Naive thymus-derived CD4-positive, alpha-beta T cell (primary cell): ENCODE measurements at places on chromosomes 2 and 18. TPM values are rescaled to one million over a fixed set of nuclear protein-coding genes. Genes with fewer than 3 reads are reported as not detected.

SERPINB13 gene
- not detected for polyA plus RNA-seq

PLCD4 gene
- 0.15 TPM for polyA plus RNA-seq

GRCh38 chr18:74692367-74693013 is 94.8 kb downstream of the ZNF407 start:
- H3K4me3 ChIP-seq: no peak overlapping the region
- no peaks in the 10 kb centered on the region for H3K36me3 ChIP-seq
- no peak for DNase-seq
- H3K27me3 ChIP-seq: no peaks in the 10 kb centered on the region

PEX13 gene
- polyA plus RNA-seq: 15.8 TPM

ST8SIA5 gene
- polyA plus RNA-seq: not detected

DNA sequence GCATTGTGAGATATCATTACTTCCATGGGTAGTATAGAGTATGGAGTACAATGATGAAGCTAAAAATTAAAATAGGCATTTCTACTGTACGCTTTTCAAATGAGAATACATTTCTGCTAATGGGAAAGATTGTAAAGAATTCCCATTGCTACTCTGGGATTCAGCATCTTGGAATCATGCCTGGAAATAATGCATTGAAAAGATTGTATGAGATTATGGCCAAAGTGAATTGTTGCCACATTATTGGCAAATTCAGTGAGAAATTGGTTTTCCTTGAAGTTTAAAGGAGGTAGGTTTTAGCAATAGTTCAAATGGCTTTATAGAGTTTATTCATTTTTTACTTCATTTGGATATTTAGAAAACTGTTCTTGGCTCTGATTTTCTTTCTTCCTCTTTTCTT is 157.9 kb downstream of the GULP1 start:
- no peaks in the 10 kb centered on the region for H3K27me3 ChIP-seq
- H3K27ac ChIP-seq: no peak overlapping the region
- DNase-seq: no peak
- H3K36me3 ChIP-seq: no peaks in the 10 kb centered on the region
- no peaks in the 10 kb centered on the region for H3K4me1 ChIP-seq
- H3K4me3 ChIP-seq: no peak overlapping the region

DNA sequence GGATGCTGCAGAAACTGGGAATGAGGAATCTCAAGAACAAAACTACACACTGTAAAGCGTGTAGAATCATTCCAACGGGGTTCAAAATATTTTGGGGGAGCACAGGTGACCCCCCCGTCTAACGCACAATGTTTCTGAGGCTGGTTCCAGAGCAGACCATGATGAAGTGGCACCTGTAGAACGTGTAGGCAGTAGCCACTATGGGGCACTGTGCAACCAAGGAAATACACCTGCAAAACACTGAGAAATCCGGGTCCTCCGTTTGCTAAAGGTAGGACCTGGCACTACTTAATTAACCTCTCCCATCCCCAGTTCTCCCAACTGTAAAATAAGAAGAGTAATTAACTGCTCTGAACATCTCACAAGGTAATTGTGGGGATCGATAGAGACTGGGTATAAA is 22.6 kb downstream of the ST6GAL2 start:
- H3K27ac ChIP-seq: no peak overlapping the region
- no peak for DNase-seq
- no peak overlapping the region for H3K4me3 ChIP-seq
- H3K36me3 ChIP-seq: no peaks in the 10 kb centered on the region

DNA sequence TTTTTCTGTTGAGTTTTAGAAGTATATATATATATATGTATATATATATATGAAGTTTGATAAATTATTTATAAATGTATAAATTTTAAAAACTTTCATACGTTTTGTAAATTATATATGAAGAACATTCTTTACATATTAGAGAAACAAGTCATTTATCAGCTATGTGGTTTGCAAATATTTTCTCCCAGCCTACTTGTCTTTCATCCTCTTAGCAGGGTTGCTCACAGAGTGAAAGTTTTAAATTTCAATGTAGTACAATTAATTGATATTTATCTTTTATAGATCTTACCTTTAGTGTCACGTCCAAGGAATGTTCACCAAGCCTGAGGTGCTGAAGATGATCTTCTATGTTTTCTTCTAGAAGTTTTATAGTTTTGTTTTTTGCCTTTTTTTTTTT is 78.3 kb upstream of the HS6ST1 start:
- no peak overlapping the region for H3K4me3 ChIP-seq
- H3K27ac ChIP-seq: no peak overlapping the region
- H3K27me3 ChIP-seq: no peaks in the 10 kb centered on the region
- no peaks in the 10 kb centered on the region for H3K4me1 ChIP-seq
- H3K36me3 ChIP-seq: no peaks in the 10 kb centered on the region
- no peak for DNase-seq

DNA sequence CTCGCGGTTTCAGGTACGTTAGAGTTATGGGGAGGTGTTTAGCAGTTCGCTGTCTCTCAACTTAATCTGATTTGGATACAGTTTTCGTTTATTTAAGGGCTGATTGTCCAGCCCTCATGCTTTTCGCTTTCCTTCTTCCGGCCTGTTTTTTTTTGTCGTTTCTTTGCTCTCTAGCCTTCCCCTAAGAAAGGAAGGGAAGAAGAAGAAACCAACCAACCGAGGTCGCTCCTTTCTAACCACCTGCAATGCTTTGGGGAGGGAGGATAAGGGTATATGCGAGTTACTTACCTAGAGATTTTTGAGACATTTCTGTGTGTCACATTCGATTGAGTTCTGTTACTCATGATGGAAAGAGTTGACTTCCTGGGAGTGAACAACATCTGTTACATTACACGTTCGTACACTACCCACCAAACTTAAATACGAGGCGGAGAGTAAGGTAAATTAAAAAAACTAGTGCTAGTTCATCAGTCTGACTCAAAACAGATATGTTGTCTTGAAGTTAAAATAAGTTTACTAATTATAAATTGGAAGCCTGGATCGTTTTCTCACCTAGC is 918 bp downstream of the EIF5B start:
- peak overlapping the region; percentile 78 for H3K27ac ChIP-seq
- DNase-seq: no peak
- no peaks in the 10 kb centered on the region for H3K27me3 ChIP-seq
- peaks cover 20% of the 10 kb centered on the region for H3K4me1 ChIP-seq
- H3K4me3 ChIP-seq: peak overlapping the region; percentile 85

DNA sequence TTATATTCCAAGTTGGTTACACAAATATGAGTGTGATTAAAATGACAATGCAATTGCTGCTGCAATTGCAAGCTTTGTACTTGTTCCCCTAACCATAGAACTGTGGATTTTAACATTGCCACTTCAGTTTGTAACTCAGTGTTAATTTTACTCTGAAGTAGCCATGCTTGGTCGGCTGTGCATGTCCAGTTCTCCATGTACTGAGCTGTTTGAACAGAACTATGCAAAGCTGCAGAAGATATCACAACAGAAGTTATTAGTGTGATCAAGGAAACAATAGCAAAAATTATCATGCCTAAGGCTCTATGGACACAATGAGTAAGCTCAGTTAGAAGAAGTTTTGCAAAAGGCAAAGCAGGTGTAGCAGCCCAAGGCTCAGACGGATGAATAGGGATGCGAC is 45.3 kb downstream of the CXCR4 start:
- H3K4me1 ChIP-seq: no peaks in the 10 kb centered on the region
- no peak overlapping the region for H3K27ac ChIP-seq
- no peak overlapping the region for H3K4me3 ChIP-seq
- H3K36me3 ChIP-seq: no peaks in the 10 kb centered on the region
- no peaks in the 10 kb centered on the region for H3K27me3 ChIP-seq

GRCh38 chr2:200490001-200490400 is 19.9 kb downstream of the KCTD18 start:
- H3K4me1 ChIP-seq: no peaks in the 10 kb centered on the region
- no peaks in the 10 kb centered on the region for H3K27me3 ChIP-seq
- peaks cover 51% of the 10 kb centered on the region for H3K36me3 ChIP-seq
- no peak for DNase-seq

DNA sequence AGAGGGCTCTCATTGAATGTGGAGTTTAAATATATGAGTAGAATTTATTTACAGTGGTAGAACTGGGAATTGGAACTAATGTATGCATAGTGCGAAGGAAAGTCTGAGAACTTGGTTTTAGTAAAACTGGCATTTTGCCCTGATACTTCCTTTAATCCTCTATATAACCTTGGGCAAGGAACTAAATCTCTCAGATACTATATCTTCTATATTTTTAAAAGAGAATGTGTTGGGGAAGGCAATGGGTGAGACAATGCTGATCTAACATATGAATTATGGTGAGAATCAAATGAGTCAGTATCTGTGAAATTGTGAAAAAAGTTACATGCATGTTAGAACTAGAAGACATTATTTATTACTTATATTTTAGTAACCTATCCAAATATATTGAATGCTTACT is 2109.4 kb upstream of the PIK3C3 start:
- no peaks in the 10 kb centered on the region for H3K4me1 ChIP-seq
- no peaks in the 10 kb centered on the region for H3K27me3 ChIP-seq
- no peak overlapping the region for H3K27ac ChIP-seq
- no peak for DNase-seq
- H3K4me3 ChIP-seq: no peak overlapping the region

- no peaks in the 10 kb centered on the region for H3K4me1 ChIP-seq
- H3K4me3 ChIP-seq: no peak overlapping the region
- DNase-seq: no peak
- no peaks in the 10 kb centered on the region for H3K27me3 ChIP-seq
- no peak overlapping the region for H3K27ac ChIP-seq
These were observed 68.0 kb downstream of the FECH start for GRCh38 chr18:57518533-57518932.

DNA sequence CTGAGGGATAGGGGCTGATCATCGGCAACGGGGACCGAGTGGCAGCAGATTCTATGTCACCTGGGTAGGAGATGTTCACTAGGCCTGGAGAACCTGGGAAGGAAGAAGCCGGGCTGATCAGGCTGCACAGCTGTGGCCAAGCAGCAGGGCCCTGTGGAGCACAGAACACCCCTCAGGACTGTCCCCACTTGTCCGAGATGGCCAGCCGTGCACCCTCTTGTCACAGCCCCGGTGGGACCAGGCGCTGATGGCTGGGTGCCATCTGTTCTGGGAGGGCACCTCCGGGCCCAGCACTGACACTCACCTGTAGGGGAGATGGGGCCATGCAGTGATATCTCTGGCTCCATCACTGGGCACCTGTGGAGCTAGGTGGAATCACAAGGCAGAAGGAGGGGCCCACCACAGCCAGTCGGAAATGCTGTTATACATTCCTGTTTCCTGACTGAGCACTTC is 217.9 kb upstream of the RAB6C start:
- H3K27me3 ChIP-seq: no peaks in the 10 kb centered on the region
- H3K4me1 ChIP-seq: no peaks in the 10 kb centered on the region
- no peaks in the 10 kb centered on the region for H3K36me3 ChIP-seq
- no peak overlapping the region for H3K4me3 ChIP-seq
- no peak for DNase-seq
- H3K27ac ChIP-seq: no peak overlapping the region

DNA sequence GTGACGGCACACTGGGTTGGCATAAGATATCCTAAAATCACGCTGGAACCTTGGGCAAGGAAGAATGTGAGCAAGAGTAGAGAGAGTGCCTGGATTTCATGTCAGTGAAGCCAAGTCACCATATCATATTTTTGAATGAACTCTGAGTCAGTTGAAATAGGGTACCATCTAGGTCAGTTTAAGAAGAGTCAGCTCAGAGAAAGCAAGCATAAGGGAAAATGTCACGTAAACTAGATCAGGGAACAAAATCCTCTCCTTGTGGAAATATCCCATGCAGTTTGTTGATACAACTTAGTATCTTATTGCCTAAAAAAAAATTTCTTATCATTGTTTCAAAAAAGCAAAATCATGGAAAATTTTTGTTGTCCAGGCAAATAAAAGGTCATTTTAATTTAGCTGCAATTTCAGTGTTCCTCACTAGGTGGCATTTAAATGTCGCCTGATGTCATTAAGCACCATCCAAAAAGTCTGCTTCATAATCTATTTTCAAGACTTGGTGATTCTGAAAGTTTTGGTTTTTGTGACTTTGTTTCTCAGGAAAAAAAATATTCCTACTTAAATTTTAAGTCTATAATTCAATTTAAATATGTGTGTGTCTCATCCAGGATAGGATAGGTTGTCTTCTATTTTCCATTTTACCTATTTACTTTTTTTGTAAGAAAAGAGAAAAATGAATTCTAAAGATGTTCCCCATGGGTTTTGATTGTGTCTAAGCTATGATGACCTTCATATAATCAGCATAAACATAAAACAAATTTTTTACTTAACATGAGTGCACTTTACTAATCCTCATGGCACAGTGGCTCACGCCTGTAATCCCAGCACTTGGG is 19.6 kb downstream of the RSAD2 start:
- H3K4me1 ChIP-seq: no peaks in the 10 kb centered on the region
- H3K4me3 ChIP-seq: no peak overlapping the region
- H3K27ac ChIP-seq: no peak overlapping the region
- peaks cover 13% of the 10 kb centered on the region for H3K36me3 ChIP-seq
- no peaks in the 10 kb centered on the region for H3K27me3 ChIP-seq
- peak; percentile 48 for DNase-seq

CREG2 gene
- polyA plus RNA-seq: not detected

DNA sequence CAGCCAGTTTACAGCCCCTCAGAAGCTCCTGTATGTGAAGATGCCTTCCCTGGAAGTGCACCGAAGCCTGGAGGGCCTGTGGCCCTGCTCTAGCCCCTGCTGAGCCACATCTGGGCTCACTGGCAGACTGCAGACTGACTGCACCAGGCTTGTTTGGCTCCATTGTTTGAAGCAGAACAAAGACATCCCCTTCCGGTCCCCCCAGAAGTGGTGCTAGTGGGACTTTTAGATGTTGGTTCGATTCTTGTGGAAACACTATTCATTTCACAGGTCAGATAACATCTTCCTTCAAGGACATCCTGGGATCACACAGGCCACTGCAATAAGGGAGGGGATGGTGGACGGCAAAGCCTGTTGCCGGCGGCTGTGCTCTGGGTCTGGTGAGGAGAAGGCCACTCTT is 57.8 kb upstream of the CBLN2 start:
- no peaks in the 10 kb centered on the region for H3K27me3 ChIP-seq
- no peak overlapping the region for H3K27ac ChIP-seq
- no peak overlapping the region for H3K4me3 ChIP-seq

DNA sequence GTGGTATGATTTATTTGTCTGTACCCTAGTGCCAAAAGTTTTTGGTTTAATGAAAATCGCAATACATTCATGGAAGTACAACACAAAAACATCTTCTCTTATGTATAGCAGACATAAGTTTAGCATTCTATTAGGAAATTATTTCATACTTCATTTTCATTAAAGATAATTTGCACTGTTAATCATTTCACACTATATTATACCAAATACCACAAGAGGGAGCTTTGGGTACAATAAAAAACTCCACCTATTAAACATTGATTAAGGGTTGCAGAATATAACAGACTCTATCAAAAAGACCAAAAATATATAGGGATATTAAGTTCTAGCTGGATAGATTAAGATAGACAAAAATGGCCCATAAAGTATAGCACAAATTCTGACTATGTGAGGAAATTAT is 79.0 kb downstream of the SLC66A3 start:
- H3K4me3 ChIP-seq: no peak overlapping the region
- DNase-seq: no peak
- no peaks in the 10 kb centered on the region for H3K4me1 ChIP-seq
- H3K27me3 ChIP-seq: no peaks in the 10 kb centered on the region
